Placental pericyte (primary cell): ENCODE measurements at places on chromosomes 3 and 15. TPM values are rescaled to one million over a fixed set of nuclear protein-coding genes. Genes with fewer than 3 reads are reported as not detected.

RTP4 gene
- 1.1 and 1.4 TPM in 2 replicates for total RNA-seq

GHSR gene
- total RNA-seq, result not detected in 2 replicates

XIRP1 gene
- 0.14 TPM in 1 of 2 replicates, not detected in the other for total RNA-seq

ACVR2B gene
- total RNA-seq, result 3.7 and 4.8 TPM in 2 replicates

LNP1 gene
- total RNA-seq, result 3.0 and 4.2 TPM in 2 replicates

IL5RA gene
- not detected in 2 replicates for total RNA-seq

GRAMD1C gene
- 2.8 and 7.7 TPM in 2 replicates for total RNA-seq

ERC2 gene
- under 0.01 TPM in 1 of 2 replicates, not detected in the other for total RNA-seq

BSN gene
- total RNA-seq, result 0.14 and 0.22 TPM in 2 replicates

SPATA12 gene
- total RNA-seq, result not detected in 2 replicates
